ENCODE measurements at places on chromosomes 5 and 9.

GRCh38 chr5:67748165-67748690 is 467.3 kb upstream of the PIK3R1 start:
- DNase-seq: no peak

- no peak for DNase-seq
These were observed 98.0 kb upstream of the PITX1 start for GRCh38 chr5:135131801-135132680.

DNA sequence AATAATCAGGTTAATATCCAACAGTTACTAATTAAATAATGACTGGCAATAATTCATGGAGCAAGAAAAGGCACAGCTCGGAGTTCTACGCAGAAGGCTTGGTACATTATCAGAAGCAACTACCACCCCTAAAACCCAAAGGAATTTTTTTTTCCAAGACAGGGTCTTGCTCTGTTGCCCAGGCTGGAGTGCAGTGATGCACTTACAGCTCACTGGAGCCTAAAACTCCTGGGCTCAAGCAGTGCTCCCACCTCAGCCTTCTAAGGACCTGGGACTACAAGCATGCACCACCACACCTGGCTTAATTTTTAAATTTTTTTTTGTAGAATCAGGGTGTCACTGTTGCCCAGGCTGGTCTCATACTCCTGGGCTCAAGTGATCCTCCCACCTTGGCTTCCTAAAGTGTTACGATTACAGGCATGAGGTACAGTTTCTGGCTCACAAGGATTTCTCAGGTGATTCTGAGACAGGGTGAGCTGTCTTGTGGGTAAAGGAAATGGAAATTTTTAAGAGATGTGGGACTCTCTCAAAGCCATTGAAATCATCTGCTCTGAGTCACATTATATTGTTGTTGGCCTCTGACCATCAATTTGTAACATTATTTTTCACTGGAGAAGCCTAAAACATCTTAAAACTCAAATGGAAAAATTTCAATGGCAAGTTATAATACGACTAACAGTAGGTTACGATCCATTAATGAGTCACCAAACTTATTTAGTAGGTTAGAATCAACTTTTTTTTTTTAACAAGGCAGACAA is 19.7 kb upstream of the HSDL2 start:
- no peak for DNase-seq

DNA sequence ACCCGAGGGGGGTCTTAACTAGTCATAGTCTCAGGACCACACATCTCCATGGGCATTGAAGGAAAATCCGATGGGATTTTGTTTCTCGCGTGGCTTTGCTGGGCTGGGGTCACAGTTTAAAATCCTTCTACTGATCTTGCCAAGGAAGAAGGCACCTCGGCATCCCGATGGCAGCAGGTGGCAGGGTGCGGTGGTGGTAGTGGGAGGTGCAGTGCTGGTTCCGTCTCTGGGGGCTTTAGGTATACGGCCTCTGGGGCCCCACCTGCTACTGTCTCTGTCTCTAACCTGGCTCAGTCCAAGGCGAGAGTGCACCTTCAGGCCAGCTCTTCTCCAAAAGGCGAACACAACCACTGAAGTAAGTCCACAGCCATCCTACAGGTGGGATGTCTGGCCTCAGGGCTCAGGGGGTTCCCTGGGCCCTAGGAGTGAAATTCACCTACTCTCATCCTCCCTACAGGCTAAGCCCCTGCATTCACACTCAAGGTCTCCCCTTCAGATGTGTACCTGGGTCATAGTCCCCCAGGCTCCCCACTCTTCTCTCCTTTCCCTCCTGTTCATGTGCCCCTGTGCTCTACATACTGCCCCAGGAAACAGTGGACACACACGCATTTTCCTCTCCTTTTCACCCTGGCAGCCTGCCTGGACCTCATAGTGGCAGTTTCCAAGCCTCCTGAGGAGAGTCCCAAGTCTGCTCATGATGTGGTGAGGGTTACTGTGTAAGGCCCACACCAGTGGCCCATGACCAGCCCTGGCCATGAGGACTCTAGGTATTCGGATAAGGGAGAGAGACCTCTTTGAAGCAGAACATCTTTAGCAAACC is 736 bp upstream of the FCN2 start:
- no peak for DNase-seq
